ENCODE measurements at places on chromosomes 7 and 10.

GRCh38 chr10:131021246-131021895 is 290.1 kb downstream of the TCERG1L start:
- DNase-seq, result no peak

DNA sequence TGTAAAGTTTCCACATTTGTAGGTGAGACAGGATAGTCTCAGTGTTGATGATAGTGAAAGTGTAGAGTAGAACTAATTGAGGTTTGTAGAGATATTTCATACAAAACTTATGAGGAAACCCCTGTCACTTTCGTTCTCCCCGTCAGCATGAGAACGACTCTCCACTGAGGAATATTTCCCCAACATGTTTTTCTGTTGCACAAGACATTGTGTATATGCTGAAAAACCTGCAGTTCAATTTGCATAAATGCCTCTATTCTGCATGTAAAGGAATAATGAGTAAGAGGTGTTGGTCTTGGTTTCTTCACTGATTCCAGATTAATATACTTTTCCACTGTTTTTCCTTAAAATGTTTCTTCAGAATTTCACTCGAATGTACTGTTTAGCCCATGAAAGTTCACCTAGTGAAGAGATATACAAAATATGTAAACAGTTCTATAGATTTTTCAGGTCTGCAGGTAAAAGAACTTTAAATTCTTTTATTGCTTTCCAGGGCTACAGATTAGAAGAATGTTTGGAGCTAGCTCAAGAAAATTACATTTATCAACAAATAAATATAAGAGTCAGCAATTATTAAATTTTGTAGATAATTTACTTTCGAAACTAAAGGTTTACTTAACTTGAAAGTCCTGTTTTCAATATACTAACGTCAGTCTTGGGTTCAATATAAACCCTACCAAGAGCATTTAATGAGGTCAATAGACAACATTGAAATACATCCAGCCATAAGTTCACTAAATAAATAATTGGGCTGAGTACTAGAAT is 37.2 kb downstream of the HEPACAM2 start:
- DNase-seq, result no peak

GRCh38 chr7:2248984-2249694 is 7.1 kb downstream of the NUDT1 start:
- DNase-seq, result no peak

DNA sequence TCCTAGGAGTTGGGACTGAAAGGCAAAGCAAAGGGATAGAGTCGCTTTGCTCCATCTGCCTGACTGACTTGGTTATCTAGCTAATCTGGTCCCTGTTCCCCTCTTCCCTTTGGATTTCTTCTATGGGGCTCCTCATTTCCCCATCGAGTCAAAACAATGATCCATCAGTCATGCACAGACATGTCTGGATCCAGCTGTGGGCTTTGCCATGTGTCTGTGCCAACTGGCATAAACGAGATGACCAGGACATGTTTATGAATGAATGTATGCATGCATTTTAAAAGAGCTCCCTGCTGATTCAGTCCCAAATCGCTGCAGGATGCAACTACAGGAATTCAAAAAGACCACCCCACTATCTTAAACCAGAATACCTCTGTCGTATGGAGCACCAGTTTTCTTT is 122.0 kb downstream of the ARL4A start:
- no peak for DNase-seq

DNA sequence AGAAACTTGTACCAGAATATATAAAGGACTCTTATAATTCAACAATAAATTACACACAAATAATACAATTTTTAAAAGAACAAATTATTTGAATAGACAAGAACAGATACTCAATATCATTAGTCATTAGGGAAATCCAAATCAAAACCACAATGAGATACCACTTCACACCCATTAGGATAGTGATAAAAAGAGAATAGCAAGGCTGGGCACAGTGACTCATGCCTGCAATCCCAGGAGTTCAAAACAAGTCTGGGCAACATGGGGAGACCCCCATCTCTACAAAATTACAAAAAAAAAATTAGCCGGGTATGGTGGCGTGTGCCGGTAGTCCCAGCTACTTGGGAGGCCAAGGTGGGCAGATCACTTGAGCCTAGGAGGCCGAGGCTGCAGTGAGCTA is 52.2 kb upstream of the KCNIP2 start:
- DNase-seq, result no peak

- peak; percentile 11 for DNase-seq
Measured at GRCh38 chr7:22452142-22452959, 47.6 kb downstream of the STEAP1B start.

GRCh38 chr7:116231949-116232348 is 21.6 kb downstream of the TES start:
- no peak for DNase-seq

- no peak for DNase-seq
Measured at GRCh38 chr7:38318241-38318640, 44.8 kb upstream of the TARP start.

DNA sequence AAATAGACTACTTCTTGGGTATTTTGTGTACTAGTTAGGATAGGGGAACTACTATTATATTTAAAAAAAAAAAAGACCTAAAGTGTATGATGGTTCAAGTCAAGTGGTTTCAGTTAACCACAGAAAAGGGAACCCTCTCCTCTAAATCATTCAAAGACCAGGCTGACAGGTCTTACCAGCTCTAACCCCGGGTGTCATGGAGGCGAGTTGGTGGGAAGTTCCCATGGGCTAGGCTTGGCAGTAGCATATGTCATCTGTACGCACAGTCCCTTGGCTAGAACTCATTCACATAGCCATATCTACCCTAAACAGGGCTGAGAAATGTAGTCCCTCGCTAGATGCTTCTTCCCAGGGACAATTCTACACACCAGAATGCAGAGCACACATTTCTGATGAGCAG is 37.7 kb upstream of the KCNMA1 start:
- no peak for DNase-seq

GRCh38 chr7:155343661-155344121 is 46.0 kb downstream of the INSIG1 start:
- no peak for DNase-seq

DNA sequence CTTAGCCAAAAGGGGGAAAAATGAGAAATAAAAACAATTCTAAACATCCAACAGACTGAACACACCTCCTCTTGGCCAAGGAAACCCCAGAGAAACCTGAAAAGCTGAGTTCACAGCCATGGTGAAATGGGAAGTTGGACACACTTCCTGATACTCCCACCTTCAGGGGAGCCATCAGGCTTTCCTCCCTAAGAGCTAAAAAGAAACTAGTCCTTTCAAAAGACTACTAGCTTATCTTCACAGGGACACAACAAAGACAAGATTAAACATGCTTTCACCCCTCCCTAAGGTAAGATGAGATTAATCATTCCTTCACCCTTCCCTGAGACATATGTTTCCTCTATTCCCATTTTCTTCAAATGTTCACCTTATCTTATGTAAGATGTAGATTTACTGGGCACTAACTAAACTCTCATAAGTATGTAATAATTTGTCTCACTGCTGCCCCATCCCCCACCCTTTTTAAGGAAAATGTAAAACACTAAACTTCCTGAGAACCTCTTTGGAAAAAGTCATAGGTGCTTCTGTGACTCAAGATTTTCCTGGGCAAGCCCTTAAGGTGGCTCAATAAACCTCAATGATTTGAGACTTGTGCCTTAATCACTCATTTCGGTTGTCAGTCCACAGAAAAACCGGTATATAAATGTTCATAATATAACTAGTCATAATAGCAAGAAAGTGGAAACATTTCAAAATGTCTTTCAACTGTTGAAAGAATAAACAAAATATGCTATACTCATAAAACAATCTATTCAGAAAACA is 40.5 kb downstream of the HTR7 start:
- no peak for DNase-seq

DNA sequence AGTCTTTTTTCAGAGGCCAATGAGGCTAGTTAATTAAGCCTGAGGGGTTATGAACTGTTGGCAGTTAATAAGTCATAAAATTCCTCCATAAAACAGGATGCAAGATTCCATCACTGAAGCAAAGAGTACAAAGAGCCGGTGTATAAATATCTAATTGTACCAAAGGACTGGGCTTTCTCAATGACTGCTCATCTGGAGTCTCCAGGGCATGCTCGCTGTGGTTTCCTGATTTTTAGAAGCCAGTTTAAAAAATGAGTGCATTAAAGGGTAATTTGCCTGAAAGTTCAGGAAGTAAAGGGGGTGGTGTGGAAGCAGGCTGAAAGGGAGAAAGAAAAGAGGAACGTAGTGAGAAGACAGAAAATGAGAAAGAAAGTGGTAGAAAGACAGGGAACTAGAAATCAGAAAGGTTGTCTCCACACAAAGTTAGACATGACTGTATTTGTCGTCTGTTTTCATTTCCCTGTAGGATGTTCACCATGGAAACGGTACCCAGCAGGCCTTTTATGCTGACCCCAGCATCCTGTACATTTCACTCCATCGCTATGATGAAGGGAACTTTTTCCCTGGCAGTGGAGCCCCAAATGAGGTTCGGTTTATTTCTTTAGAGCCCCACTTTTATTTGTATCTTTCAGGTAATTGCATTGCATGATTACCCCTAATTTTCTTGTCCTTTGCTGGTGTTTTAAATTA is 282.3 kb downstream of the TWIST1 start:
- DNase-seq, result no peak

GRCh38 chr7:142407939-142408570 is 150.2 kb upstream of the PRSS58 start:
- DNase-seq, result no peak

DNA sequence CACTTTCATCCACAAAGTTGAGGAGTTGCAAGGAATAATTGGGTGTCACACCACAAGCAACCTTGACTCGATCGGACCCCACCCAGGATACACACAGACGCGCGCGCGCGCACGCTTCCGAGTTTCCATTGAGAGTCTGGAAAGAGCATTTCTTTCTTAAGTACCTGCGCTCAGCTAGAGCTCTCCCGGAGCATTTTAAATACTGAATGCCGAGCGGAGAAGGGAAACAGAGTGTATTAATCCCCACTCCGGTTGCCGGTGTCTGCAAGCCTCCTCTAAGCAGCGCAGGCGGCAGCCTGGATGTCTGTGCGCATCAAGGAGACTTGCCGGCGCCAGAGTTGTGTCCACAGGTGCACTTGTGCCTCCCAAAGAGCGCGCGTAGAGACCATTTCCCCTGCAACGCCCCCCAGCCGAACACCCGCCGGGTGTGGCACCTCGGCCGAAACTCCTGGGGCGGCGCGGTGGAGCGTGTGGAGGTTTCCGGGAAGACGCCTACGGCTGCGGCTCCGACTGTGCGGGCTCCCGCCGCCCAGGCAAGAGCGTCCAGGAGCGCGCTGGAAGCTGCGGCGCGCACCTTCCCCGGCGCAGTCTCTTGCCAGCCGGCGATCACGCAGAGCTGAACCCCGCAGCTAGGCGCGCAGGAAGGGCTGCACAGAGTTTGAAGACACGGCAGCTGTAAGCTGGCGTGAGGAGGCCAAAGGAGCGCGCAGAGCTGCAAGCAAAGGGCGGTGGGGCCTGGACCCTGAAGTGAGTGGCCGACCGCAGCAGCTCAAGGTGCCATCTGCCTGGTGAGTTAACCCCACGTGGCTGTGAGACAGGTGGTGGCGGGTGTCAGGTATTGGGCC is 1.1 kb upstream of the FEZF1 start:
- DNase-seq, result no peak

DNA sequence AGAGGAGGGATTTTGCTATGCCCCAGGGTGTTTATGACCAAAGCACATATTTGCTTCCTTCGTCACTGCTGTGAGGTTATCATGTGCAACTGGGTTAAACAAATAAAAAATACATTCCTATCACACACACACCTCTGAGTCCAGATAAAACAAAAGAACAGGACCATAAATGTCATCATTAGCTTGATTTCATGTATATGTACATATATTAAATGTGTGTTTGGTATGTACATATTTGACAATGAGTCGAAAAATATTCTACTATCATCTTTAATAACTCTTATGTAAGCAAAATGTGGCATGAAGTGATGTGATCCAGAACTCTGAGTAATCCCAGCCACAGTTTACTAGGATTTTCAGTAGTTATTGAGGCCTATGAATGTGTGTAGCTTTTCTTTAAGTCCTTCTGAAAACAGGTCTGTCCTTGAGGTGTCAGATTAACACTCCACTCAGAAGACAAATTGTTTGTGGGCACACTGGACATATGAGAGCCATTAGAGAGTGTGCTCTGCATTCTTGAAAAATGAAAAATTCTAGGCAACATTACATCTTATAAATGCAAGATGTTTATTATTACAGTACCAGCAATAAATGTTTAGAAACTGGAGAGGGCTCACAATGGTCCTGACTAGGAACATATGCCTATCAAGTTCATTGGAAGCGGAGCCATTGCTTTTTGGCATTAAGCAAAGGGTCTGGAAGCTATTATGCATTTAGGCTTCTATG is 335.1 kb upstream of the SEMA3A start:
- no peak for DNase-seq

- DNase-seq, result no peak
Measured at GRCh38 chr10:66349726-66350125, 576.1 kb upstream of the LRRTM3 start.

DNA sequence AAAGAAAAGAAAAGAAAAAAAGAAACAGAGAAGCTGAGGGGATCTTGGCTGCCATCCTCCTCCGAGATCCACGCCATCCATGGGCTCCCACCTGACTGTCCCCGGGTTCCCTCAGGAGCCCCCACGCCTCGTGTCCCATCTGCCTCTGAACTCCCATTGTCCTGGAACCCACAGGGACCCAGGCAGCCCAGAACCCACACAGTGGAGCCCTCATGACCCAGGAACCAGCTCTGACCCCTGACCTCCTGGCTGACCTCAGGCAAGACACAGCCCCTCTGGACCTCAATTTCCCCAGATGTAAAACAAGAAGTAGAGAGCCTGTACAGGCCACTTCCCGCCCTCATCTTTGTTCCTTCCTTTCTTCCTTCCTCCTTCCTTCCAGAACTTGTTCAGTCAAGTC is 40.4 kb downstream of the RASGEF1A start:
- no peak for DNase-seq

DNA sequence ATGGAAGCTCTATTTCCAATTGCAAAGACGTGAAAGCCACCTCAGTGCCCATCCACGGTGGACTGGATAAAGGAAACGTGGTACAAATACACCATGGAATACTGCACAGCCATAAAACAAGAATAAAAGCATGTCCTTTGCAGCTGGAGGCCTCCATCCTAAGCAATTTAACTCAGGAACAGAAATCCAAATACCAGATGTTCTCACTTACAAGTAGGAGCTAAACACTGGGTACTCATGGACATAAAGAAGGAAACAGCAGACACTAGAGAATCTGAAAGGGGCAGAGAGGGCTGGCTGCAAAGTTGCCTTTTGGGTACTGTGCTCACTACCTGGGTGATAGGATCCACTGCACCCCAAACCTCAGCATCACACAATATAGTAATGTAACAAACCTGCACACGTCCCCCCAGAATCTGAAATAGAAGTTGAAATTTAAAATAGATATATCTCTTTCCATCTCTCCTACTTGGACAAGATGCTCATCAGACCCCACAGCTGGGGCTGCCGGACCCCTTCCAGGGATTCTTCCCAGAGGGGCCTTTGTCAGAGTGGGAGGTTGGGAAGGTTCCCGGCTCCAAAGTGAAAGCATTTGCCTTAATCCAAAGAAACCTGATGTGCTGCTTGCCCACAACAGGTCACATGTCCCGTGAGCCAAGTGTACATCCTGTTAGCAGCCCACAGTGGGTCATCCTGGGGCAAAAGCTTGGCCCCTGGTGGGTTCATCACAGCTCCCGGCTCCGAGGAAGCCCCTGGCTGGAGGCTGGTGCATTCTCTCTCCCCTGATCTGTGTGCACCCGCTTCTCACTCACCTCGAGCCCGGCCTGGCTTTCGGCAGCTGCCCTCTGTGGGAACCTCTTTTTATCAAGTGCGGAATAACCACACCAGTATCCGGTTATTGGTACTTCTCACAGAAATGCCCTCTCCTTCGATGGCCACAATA is 172.3 kb upstream of the PPP2R2D start:
- DNase-seq, result no peak
